ENCODE measurements at places on chromosomes 5 and 9.

GRCh38 chr9:112631313-112632070 is 86.4 kb downstream of the INIP start:
- DNase-seq: no peak

GRCh38 chr9:80792726-80793125 is 896.6 kb downstream of the TLE1 start:
- DNase-seq: no peak

DNA sequence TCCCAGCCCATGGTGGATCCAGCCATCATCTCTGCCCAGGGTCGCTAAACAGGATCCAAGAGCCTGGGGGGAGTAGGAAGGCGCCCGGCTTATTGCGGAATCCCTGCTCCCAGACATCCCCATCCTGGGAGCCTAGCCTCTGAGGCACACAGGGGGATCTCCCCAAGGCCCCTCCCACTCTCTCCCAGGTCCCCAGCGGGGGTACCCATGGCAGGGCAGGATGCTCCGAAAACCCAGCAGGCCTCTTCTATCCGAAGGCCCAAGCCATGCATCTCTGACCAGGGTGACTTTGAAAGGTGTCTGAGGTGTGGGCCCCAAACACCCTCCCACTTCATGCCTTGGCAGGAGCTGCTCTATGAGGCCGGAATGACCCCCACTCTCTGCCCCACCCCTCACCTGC is 81.7 kb upstream of the RUFY1 start:
- DNase-seq: no peak

GRCh38 chr5:178307267-178308045 is 74.9 kb upstream of the PHYKPL start:
- no peak for DNase-seq

DNA sequence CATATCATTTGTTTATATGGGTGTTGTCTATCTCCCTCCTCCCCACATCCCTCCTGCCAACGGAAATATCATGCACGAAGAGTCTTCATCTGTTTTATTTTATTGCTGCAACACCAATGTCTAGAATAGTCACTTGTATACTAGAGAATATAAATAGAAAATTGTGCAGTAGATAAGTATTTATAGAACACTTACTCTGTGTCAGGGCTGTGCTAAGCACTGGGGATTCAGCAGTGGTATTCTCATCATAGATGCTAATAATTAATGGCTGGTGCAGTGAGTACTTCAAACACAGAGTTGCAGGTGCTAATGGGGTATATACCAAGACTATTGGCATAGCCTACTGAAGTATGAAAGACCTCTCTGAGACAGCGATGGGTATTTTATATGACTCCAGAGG is 353.5 kb upstream of the CDH6 start:
- DNase-seq: no peak

DNA sequence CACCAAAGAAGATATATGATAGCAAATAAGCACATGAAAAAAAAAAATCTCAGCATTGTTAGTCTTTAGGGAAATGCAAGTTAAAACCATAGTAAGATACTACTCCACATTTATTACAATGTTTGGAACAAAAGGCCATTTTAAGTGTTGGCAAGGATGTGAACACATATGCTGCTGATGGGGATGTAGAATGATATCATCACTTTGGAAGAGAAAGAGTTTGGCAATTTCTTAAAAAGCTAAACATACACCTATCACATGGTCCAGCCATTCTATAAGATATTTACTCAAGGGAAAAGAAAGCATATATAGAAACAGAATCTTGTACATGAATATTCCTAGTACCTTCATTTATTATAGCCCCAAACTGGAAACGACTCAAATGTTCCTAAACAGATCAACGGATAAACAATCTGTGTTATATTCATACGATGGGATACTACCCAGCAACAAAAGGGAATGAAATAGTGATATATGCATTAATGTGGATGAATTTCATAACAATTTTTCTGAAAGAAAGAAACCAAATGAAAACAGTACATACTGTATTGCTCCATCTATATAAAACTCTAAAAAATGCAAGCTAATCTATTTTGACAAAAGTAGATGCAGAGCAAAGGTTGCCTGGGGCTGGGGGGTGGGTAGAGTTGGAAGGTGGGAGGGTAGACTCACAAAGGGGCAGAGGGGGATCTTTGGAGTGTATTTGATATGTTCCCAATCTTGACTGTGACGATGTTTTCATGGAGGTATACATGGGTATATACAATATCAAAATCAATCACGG is 45.7 kb upstream of the SMAD5 start:
- no peak for DNase-seq
